ENCODE measurements at places on chromosomes 3 and 15. TPM values are rescaled to one million over a fixed set of nuclear protein-coding genes. Genes with fewer than 3 reads are reported as not detected.

- DNase-seq = no peak
Observed at GRCh38 chr15:29435811-29436210, 166.2 kb upstream of the NSMCE3 start.

Gene HIGD1A
- 60.7 TPM for total RNA-seq

GRCh38 chr15:35529784-35530183 lies 16.2 kb downstream of the DPH6 start:
- no peak for DNase-seq

- DNase-seq = no peak
Observed at GRCh38 chr3:194280777-194281176, 70.4 kb downstream of the CPN2 start.

- no peak for DNase-seq
Observed at GRCh38 chr3:195177422-195178123, 93.4 kb downstream of the XXYLT1 start.

Gene C3orf49
- not detected for total RNA-seq

DNA sequence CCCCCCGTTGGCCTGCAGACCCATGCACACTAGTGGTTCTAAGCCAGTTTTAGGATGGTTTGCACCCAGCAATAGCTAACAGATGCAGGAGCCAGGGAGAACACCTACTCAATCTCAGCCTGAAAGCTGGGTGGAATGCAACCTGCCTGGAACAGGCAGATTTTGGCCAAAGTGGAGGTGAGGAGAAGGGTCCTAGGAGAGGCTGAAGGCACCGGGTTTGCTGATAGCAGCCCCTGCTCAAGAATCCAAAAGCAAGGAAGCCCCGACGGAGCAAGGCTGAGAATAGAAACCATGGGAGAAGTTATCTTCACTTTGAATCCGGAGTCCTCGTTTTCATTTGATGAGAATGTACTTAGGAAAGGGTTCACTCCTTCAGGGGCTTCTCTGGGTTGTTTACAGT lies 9.9 kb downstream of the RRP9 start:
- no peak for DNase-seq

GRCh38 chr3:108136561-108137459 lies 46.0 kb upstream of the CD47 start:
- no peak for DNase-seq

DNA sequence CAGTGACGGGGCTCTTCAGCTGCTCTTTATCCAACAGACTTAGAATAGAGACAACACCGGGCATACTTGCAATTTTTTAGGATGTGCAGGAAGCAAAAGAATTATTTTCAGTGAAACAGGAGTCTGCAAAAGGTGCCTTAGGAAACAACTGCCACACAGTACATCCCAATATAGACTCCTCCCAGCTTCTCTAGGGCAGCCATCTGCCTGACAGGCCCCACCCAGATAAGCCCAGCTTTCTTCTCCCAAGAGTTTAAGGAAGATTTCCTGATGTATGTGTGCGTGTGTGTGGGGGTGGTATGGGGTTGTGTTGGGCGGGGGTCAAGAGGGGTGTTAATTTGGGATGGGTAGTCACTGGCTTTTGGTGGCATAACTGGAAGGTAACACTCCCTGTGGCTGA lies 21.5 kb downstream of the MAP2K1 start:
- no peak for DNase-seq

DNA sequence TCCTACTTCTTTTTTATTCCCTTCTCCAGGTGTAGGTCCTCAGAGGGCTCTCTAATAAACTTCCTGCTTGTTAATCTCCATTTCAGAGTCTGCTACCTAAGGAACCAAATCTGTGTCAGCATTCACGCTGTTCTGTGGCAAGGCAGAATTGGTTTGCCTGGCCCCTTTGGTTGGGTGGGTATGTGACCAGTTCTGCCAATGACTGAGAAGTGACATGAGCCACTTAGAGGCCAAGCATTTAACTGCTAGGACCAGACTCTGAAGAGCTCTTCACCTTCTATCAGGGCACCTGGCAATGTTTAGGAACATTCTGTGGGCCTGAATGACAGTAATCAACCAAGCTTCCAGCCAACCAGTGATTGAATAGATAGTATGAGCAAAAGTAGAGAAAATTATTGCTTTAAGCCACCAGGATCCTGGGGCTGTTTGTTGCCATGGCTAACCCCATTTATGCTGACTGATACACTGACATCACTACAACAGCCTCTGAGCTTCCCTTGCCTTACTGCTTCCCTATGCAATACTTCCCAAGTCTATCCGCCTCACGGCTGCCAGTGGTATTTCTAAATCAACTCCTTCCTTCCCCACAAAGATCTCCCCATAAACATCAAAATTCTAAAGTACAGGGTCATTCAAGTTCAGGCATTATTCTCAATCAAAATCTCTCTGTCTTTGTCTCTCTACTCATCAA lies 7.6 kb downstream of the FRMD4B start:
- no peak for DNase-seq

DNA sequence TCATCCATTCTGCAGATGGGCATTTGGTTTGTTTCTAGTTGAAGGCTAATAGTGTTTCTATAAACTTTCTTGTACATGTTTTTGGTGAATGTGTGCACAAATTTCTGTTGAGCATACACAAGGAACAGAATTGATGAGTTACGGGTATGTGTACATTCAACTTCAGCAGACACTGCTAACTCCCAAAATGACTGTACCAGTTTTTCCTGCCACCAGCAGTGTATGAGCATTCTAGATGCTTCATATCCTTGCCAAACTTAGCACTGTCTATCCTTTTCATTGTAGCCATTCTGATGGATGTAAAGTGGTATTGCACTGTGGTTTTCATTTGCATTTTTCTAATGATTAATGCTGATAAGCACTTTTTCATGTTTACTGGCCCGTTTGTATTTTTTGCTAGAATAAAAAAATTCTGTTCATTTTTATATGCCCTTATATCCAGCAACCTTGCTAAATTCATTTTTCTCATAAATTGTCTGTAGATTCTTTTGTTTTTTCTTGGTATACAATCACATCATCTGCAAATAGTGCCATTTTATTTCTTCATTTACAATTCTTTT lies 110.2 kb downstream of the ATP1B3 start:
- no peak for DNase-seq

Measured in endothelial cell (in vitro differentiated cells).